ENCODE measurements at places on chromosomes 12 and 14.
A peak's percentile ranks its signal among the peaks of the same experiment; 100 is the strongest.

DNA sequence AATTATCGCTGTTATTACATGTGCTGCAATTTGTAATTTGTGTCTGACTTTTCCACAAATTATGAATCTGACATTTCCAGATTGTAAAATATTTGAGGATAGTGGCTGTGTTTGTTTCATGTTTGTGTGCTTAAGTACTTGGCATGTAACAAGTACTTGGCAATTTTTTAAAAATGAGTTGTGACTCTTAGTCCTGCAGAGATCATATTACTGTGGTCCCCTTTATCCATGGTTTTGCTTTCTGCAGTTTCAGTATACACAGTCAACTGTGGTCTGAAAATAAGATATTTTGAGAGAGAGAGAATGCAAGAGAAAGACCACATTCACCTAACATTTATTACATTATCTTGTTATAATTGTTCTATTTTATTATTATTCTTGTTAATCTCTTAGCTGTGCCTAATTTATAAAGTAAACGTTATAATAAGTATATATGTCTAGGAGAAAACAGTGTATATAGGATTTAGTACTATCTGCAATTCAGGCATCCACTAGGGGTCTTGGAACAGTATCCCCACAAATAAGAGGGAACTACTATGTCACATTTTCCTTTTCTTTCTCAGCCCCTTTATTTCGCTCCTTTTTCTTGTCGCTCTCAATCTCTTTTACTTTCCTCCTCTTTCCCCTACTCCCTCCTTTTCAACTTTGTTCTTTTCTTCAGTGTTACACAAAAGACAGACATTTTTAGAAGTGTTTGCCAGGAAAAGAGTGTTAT is 176.1 kb downstream of the FUT8 start:
- no peak for DNase-seq

DNA sequence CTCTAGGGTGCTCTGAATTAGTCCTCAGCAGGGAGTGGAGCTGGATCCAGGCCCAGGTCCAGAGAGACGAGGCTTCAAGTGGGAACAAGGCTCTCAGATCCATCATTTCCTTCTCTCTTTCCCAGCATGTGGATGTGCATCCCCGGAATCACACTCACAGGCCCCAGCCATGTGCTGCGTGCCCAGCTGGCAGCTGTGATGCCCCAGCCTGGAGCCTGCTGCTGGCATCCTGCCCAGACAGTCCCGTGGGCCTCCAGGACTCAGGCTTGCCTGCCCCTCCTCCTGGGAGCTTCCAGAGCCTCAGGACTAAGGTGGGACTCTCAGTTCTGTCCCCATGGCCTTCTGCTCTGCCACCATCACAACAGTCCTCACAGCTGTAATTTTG is 6.2 kb upstream of the KRT84 start:
- DNase-seq = peak; percentile 34

DNA sequence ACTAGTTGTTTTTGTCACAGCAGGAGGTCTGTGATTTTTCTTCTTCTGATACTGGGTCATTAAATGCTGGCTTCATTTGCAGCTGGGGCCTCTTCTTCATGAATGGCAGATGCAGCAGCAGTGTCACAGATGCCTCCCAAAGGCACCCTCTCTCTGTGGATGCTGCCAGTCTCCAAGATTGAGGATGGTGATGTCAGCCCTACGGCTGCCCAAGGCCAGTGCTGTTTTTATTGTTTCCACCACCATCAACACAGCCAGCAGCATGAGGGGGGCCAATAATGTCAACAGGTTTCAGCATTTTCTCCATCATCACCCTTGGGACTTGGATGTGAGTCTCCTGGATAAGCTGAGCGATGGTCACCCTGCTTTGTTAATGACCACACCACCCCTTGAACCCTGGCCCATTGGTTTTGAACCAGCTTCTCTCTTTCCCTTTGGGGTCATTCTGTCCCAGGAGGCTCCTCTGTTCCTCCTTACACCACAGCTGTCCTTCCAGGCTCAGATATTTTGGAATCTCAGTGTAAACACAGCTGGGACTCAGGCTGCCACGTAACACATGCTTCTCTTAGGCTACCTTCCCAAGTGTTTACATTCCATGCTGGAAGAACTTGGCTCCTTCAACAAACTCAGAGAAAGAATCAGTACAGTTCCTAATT is 151.7 kb upstream of the DDHD1 start:
- no peak for DNase-seq

- DNase-seq = no peak
Observed at GRCh38 chr14:71618047-71618446, 314.2 kb upstream of the RGS6 start.

GRCh38 chr14:64868379-64868778 is 11.3 kb downstream of the SPTB start:
- DNase-seq = no peak

Measured in glutamatergic neuron (in vitro differentiated cells).